ENCODE measurements at places on chromosomes 16 and 17. TPM values are rescaled to one million over a fixed set of nuclear protein-coding genes. Genes with fewer than 3 reads are reported as not detected.

Gene ABCC6
- 38.4 TPM for total RNA-seq

Gene SHCBP1
- total RNA-seq, result 1.6 TPM

Gene CARD14
- total RNA-seq, result 7.3 TPM

Gene PIRT
- not detected for total RNA-seq

Gene SMPD3
- total RNA-seq, result 2.1 TPM

Gene LITAFD
- not detected for total RNA-seq

Gene KRTAP9-8
- total RNA-seq, result not detected

Gene STAT5B
- 55.9 TPM for total RNA-seq

Gene NUBP1
- 39.1 TPM for total RNA-seq

Gene UMOD
- not detected for total RNA-seq

Gene WSCD1
- 3.5 TPM for total RNA-seq

Gene SCN4A
- total RNA-seq, result not detected

Gene SLC12A3
- total RNA-seq, result 0.61 TPM
